GM04503 (cell line): ENCODE measurements at places on chromosomes 7 and 10.

GRCh38 chr7:124630395-124630794, 135.2 kb downstream of the GPR37 start:
- DNase-seq: no peak

GRCh38 chr10:123614888-123615287, 51.3 kb upstream of the GPR26 start:
- no peak for DNase-seq

- peak; percentile 92 for DNase-seq
Measured at GRCh38 chr10:126397640-126398382, 9.5 kb upstream of the ADAM12 start.

- DNase-seq: no peak
Measured at GRCh38 chr7:95435422-95435780, 573 bp upstream of the PON2 start.

DNA sequence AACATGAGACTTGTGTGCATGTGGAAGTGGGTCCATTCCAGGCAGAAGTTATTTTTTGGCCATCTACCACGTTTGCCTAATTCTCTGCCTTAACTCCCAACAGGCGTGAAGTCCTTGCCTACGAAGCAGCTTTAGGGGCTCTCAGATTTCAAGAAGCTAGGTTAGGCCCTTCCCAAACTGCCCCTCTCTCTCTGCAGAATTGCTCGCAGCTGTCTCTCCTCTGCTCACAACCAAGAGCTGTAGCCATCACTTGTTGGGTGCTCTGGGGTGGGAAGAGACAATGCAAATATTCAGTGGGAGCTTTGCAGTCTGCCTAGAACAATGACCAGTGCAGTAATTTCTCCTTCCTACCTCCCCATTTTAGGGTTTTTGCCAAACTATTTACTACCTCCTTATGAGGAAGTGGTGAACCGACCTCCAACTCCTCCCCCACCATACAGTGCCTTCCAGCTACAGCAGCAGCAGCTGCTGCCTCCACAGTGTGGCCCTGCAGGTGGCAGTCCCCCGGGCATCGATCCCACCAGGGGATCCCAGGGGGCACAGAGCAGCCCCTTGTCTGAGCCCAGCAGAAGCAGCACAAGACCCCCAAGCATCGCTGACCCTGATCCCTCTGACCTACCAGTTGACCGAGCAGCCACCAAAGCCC, 24.9 kb downstream of the CYP17A1 start:
- no peak for DNase-seq
